ENCODE measurements at places on chromosomes 16 and 17.

DNA sequence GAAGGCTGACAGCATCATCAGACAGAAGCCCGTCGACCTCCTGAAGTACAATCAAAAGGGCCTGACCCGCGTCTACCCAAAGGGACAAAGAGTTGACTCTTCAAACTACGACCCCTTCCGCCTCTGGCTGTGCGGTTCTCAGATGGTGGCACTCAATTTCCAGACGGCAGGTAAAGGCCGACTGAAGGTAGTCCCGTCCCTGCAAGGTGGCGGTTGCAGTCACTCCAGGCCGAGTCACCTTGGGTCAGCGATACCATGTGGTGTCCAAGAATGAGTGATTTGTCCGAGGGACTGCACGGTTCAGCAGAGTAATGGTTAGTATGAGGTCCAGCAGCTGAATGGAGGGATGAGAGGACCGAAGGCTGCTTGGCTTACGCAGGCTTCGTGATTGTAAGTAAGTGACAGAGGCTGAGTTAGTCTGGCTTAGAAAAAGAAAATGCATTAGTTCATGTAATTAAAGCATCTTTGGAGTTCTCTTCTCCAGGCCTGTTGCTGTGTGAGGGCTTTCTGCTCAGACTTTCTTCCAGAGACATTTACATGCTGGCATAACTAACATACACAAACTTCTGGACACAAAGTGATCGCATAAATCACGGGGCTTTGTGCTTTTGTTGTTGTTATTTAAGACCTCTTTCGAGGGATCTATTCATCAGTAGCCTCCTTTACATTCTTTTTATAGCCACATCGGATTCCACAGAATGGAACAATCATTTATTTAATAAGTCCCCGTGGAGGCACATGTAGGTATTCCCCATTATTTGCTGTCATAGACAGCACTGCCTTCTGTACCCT, 74.9 kb downstream of the SDR42E1 start:
- DNase-seq, result no peak

GRCh38 chr16:89602273-89602951, 11.0 kb upstream of the DPEP1 start:
- peak; percentile 29 for DNase-seq

GRCh38 chr16:1433263-1433560, 2.3 kb downstream of the PERCC1 start:
- DNase-seq, result no peak

- no peak for DNase-seq
These were observed 4.0 kb downstream of the WNT3 start for GRCh38 chr17:46814446-46814845.

DNA sequence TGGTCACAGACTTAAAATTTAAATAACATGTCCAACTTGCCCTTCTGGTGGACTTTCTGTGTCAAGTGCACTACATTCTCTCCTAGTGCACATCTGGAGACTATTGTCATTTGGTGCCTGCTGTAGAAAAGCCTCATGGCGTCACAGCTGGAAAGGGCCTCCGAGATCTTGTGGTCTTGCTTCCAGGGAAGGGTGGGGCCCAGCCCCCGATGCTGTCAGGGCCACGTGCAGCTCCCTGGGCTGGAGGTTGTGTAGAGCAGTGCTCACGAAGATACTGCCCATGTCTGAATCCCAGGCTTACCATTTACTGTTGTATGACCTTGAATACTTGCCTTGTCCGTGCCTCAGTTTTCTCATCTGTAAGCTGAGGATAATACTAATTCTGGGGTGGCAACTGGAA, 6.8 kb upstream of the MPRIP start:
- DNase-seq, result no peak

- DNase-seq, result no peak
These were observed 24.1 kb downstream of the BLMH start for GRCh38 chr17:30267625-30268024.

GRCh38 chr16:79195938-79196337, 404.6 kb downstream of the MAF start:
- DNase-seq, result no peak
